NCI-H226 (cell line): ENCODE measurements at places on chromosomes 16 and 17.

- DNase-seq: no peak
Measured at GRCh38 chr16:543301-544164, 16.0 kb downstream of the CAPN15 start.

GRCh38 chr16:85485379-85485778 lies 127.7 kb upstream of the GSE1 start:
- DNase-seq: no peak

DNA sequence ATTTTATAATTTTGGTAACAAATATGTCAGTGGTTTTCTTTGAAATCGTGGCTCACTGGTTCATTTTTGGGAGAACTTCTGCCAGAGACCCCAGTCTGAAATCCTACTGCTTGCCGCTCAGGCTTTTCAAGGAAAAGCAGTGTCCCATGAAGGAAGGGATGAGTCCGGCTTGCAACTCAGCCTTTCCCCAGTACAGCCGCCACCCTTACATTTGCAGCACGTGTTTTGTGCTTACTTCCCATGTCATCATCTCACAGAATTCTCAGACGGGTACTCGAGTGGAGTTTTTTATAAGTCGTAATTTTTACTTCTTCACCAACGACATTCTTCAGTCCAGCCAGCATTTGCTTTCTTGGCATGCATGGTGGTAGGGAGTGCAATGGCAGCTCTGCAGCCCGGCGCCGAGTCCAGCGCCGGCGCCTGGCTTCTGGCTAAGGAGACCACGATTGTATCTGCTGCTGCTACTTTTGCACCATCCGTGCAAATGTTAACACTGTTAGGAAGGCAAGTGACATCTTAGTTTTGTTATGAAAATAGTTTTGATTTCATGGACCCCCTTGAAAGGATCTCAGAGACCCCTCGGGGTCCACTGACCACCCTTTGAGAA lies 111.0 kb downstream of the AMFR start:
- no peak for DNase-seq

DNA sequence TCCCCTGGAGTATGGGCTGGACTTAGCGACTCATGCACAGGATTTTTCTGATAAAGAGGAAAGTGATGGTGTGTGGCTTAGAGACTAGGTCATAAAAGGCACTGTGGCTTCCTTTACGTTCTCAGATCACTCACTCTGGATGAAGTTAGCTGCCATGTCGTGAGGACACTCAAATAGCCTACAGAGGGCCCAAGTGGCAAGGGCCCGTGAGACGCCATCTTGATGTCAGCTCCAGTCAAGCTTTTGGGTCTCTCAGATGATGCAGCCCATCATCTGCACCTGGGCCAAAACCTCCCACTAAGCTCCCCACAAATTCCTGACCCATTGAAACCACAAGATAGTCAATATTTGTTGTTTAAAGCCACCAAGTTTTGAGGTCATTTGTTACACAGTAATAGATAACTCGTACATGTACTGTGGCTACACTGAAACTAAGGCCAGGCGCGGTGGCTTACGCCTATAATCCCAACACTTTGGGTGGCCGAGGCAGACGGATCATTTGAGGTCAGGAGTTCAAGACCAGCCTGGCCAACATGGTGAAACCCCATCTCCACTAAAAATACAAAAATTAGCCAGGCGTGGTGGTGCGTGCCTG lies 14.7 kb downstream of the ST6GALNAC2 start:
- no peak for DNase-seq

DNA sequence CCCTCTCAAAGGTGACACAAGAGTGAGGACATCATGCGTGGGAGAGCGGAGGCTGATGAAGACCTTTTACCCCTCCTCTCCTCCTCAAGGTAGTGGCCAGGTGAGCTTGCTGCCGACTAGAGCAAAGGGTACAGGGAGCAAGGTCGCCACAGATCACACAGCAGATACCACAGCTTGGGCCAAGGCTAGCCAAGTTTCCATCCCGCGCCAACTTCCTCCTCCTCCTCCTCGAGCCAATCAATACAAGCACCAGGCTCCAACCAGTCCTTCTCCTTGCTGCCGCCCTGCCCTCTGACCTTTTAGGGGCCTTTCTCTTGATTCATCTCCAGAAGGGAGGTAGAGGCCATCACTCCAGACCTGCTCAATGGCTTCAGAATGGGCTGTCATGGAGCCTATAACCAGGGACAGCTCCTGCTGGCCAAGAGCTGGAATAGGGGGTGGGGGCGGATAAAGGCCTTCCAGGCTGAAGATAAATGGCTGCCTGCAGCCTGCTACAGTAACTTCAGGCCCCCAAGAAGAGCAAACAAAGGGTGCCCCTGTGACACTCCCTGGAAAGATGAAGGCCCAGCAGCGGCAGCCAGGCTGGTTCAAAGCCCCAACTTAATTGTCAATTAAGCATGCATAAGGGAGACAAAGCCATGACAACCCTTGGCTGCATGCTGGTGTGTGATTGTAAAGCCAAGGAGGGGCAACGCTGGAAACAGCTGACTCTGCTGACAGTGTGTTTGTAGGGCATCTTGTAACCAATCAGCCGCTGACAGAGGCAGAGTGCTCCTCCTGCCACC lies 17.8 kb downstream of the HNF1B start:
- DNase-seq: no peak

DNA sequence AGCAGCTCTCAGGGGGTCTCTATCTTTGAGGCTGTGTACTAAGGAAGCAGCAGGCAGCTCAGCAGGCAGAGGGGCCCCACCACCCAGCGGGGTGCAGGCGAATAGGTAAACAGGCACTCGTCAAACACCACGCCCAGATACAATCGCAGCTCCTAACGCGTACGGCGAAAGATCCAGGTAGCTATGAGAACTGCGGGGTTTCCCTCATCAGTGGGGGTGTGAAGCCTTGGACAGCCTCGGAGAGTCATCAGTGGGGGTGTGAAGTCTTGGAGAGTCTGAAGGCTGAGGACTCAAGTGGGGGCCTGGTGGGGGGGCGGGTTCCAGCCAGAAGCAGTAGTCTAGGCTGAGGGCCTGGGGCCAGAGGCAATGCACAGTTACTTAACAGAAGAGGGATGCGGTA lies 69.0 kb downstream of the RTN4RL1 start:
- DNase-seq: no peak

GRCh38 chr17:48554412-48555257 lies 9.7 kb upstream of the HOXB2 start:
- DNase-seq: no peak

DNA sequence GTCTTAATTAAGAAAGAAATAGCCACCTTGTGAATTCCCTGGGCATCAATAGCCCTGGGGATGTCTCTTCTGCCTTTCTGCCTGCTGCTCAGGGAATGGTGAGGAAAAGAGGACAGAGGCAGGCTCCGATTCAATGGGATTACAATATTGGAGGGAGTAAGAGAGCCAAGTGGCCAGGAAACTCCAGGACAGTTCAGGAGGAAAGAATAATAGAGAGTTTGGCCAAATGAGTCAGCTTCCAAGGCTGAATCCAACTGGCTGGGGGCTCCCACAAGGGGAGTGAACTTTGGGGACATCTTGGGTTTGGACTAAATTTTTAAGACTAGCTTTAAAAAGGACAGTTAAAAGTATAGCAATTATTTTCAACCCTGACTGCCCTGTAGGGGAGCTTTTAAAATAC lies 235.8 kb upstream of the ASIC2 start:
- DNase-seq: no peak

DNA sequence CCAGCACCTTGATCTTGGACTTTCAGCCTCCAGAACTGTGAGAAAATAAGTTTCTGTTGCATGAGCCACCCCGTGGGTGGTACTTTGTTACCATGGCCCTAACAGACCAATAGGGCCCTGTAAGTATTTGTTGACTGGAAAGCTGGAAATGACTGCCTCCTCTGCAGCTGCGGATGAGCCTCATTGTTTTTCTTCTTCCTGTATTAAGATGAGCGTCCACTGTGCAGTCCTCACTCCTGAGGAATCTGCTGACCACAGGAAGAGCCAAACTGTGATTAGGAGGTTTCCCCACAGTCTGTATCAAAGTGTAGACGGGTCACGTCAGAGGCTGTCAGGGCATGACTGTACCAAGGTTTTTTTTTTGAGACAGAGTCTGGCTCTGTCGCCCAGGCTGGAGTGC lies 12.2 kb upstream of the AKTIP start:
- DNase-seq: no peak

DNA sequence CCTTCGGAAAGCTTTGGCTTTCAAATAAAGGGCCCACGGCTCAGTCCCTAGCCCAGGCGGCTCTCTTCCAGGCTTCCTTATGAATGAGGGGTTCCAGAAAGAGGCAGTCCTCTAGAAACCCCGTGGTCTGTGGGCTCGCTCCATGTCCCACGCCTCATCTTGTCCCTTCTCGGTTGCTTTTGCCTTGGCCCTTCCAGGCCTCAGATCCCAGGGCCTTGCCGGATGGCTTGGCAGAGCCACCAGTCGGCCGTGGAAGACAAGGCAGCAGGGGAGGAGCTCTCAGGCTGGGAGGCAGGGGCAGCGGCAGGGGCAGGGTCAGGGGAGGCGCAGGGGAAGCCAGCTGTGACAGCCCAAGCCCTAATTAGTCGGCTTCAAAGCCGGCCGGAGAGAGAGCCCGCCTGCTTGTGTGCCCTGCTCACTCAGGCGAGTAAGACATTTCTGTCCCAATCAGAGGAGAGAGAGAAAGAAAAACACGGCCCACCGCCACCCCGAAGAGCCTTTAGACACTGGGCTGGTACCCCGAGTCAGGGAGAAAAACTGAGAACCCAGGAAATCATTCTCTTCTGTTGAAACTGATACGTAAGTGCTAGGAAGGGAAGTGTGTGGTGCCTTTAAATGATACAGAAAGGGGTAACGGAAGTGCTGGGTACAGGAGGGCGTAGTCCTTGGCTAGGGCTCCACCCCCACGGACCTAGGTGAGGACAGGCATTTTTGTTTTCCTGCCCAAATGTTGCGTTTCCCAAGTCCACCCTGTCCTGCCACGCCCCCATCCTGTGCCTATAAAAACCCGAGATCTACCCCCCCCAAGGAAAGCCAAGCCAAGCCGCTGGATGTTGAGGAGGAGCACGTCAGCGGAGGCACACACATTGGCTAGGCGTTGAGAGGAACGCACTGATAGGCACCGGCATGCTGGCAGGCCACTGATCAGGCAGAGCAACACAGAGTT lies 27.8 kb upstream of the MEIOC start:
- DNase-seq: no peak

DNA sequence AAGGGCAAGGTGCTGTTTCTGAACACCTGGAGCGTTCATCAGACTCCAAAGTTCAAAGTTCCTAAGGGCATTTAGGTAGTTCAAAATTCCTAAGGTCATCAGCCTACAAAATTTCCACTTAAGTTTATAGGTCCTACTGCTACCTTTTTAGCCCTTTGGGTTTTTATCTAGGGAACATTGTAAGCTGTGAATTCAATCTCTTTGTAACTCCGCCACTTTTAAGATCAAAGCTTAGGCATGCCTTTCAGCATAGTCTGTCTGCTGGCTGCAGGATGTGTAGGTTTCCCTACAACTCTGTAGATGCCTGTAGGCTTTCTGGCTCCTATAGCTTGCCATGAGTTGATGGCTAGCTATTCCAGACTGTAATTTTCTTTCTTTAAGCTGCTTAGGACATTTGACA lies 291.6 kb downstream of the MAP2K6 start:
- DNase-seq: no peak

- DNase-seq: no peak
Measured at GRCh38 chr16:90020260-90020837, 1.1 kb upstream of the DBNDD1 start.

- DNase-seq: no peak
Measured at GRCh38 chr16:22664132-22664531, 149.8 kb upstream of the HS3ST2 start.

GRCh38 chr16:85166281-85166680 lies 54.0 kb upstream of the CIBAR2 start:
- DNase-seq: no peak

DNA sequence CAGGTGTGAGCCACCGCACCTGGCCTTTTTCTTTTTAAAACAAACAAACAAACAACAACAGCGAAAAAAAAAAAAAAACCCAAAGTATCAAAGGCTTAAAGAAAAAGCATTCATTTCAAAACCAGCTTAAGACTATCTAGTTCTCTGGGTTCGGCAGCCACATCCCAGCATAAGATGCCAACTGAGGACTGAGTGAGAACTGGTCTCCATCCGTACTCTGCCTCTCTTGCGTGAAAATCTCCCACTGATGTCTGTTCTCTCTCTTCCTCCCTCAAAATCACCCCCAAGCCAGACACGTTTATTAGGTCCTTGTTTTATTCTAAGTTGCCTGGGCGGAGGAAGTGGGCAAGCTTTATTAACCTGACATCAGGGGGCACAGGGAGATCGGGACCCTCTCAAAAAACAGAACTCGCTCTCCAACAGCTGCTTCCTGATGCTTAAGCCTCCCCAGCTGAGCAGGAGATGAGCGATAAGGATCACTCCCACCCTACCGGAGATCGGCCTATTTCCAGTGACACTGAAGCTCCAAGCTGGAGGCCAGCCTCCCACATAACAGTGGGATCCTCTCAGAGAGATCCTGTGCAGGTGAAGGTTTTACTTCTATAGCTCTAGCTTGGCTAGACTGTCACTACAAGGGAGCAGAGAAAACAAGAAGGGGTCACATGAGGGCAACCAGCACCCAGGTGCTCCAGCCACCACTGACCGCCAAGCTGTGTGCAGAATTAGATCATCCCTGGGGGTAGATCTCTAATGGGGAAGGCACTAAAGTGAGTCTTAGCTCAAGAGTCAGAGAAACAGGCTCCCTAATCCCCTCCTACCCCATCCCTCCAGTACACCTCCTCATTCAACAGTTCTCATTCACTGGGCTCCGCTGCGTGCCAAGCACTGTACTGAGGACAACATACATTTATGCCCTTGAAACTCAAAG lies 13.6 kb downstream of the CDC42EP4 start:
- no peak for DNase-seq

- no peak for DNase-seq
Measured at GRCh38 chr16:53061256-53061655, 6.5 kb downstream of the CHD9 start.
